Stimulated activated CD8-positive, alpha-beta memory T cell treated with anti-CD3 and anti-CD28 coated beads, Interleukin-2, amount 100 ng/mL, for 48 hours (primary cell): ENCODE measurements at places on chromosomes 6 and 20.

DNA sequence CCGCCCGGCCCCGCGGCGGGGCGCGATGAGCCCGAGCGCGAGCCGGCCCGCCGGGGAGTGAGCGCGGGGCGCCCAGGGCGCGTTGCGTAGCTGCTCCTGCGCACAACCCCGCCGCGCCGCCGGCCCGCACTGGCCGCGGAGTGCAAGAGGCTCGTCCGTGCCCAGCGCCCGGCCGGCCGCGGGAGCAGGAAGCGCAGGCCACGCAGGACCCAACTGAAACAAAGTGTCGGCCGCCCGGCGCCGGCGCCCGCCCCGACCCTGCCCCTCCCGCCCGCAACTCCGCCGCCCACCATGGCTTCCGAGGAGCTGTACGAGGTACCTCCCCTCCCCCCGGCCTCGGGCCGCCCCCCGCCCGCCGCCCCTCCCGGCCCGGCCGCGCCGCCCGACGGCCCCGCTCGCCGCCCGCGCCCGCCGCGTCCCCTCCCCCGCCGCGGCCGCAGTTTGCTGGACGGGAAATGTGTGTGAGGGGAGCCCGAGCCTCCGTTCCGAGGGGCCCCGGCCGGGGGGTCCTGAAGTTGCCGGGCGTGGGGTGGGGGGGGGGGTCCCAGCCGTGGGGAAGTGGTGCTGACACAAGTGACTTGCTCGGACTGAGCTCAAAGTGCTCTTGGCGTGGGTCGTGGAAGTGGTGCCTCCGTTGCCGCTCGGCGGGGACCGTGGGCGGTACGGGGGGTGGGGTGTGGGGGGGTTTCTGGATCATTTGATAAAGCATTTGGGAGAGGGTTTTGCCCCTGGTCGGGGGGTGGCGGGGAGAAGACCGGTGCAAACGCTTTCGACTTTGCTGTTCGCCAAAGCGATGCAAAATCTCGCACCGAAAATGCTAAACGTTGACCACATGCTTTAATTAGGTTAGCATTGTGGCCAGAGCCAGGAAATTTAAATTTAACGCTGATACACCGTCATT, 539 bp downstream of the CDYL start:
- DNase-seq, result peak; percentile 32

DNA sequence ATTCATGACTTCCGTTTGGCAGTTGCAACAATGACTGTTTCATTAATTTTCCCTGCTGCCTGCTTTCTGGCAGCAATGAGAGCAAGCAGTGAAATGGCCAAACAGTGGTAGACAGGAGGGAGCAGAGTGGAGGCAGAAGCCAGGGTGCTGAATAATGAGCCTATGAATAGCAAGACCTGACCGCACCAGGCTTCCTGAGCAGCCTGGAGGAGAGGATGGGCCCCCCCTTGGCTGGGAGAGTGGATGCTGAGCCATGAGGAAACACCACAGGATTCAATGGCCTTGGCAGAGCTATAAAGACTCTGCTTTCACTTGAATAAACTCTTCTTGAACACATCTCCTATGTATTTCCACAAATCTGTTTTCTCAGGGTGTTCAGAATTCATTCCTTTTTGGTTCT, 68.1 kb upstream of the SNRPB2 start:
- no peak for DNase-seq

DNA sequence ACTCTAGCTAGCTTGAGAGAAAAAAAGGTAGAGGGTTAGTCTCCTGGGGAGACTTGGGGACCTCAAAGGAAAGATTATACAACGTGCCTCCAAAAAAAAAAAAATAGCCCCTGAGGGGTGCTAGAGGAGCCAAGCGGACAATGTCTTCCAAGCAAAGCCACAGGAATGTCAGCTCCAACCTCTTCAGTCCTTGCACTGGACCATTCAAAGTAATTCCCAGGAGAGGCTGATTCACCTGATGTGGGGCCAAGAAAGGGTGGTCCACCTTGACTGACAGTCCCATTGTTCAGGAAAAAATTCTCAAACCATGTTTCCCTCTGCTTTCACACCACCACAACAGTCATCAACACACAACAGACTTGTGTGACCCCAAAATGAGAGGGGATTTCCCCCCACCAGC, 30.7 kb downstream of the ASIP start:
- DNase-seq, result no peak

GRCh38 chr6:4653141-4653540, 123.1 kb upstream of the CDYL start:
- DNase-seq, result no peak

DNA sequence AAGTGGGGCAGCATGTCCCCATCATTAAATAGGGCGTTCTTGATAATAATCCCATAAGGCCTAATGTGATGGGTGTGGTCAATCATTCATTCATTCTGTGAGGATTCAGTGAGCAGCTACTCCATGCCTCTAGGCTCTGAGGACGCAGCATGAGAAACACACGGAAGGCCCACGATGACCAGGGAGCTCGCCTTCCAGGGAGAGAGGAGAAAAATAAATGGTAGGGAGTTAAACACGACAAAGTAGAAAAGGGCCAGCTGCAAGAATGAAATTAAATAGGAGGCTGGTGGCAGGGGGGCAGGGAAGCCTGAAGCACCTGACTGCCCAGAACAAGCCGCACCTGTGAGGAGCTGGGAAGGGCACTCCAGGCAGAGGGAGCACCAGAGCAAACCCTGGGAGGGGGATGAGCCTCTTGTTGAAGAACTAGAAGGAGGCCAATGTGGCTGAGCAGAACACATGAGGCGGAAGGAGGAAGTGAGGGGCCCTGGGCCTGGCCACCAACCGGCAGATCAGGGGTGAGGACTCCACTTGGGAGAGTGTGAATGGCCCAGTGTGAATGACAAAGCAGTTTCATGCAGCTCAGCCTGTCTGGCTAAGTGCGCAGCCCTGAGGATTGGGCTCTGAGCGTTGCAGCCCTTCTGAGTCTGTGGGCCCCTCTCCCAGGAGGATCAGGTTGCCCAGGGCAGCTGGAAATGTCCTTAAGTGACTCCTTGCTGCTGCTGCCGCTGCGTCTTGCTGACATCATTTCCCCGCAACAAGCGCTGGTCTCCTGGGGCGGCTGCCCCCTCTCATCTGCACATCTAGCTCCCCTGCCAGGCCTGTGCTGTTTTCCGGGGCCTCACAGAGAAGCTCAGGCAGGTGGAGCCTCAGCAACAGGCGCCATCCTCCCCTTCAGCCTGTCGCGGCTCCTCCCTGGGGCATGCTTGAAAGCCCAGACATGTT, 99.9 kb downstream of the CDH26 start:
- no peak for DNase-seq

DNA sequence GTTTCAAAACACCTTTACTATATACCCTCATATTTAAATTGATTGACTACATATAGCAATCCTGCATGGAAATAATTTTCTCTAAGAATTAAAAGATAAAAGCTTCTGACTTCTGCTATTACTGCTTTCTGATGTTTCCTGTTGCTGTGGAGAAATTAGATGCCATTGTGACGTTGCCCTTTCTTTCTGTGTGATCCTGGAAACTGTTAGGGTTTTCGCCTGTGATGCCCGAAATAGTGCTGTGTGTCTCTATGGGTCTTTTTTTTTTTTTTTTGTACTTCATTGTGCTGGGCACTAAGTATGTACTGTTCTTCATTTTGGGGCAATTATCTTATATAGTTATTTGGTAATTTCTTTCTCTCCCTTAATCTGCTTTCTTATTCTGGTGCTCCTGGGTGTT, 205.0 kb downstream of the ARID1B start:
- no peak for DNase-seq

GRCh38 chr6:118722829-118723813, 71.7 kb upstream of the CEP85L start:
- DNase-seq, result no peak

- DNase-seq, result no peak
Measured at GRCh38 chr20:8021541-8022269, 2.1 kb upstream of the TMX4 start.

DNA sequence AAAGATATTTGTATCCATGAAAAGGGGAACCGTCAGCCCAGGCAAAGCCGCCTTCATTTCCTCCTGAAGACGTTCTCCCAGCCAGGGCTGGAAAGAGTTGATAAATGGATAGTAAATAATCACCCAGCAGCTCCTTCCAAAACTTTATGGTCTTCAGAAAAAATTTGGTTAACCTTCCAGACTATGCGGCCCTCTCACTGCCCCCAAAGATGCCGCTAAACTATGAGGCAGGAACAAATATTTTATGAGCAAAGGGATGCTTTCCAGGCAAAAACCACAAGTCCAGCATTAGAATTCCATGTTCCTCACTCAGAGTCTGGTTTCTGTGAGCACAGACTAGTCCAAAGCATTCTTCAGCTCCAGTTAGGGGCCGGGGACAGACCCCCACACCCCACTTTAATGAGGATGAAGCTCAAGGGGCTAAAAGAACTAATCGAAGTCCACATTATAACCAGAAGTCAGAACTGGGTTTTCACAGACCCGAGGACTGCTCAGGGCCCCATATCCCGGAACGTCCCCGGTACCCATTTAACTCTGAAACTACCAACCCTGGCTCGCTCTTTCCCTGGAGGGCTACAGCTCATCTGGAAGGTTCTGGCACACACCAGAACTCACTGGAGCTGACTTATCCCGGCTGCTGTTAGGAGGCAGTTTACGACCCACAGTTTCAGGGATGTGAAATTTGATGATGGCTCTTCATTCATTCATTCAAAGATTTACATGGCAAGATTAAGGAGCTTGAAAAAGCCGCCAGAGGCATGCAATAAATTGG, 29.4 kb downstream of the BMP7 start:
- no peak for DNase-seq

DNA sequence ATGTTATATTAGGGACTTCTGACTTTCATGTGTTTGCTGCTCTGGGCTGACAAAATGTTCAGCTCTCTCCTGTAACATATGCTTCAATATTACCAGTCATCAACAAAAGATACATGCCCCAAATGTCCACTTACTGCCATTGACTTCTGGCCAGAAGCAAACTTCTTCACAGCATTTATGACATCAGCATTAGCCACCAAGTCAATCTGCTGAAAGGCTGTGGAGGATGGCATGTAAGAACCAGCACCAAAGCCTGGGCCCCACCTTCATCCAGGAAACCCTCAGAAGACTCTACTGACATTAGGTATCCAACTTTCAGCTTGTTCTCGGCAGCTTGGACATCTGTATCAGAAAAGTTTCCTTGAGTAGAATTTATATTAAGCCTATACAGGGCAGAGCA, 595.5 kb downstream of the COL12A1 start:
- DNase-seq, result no peak

- no peak for DNase-seq
Measured at GRCh38 chr6:1817033-1817761, 207.5 kb downstream of the FOXC1 start.
